ENCODE measurements at places on chromosomes 6 and 20.

DNA sequence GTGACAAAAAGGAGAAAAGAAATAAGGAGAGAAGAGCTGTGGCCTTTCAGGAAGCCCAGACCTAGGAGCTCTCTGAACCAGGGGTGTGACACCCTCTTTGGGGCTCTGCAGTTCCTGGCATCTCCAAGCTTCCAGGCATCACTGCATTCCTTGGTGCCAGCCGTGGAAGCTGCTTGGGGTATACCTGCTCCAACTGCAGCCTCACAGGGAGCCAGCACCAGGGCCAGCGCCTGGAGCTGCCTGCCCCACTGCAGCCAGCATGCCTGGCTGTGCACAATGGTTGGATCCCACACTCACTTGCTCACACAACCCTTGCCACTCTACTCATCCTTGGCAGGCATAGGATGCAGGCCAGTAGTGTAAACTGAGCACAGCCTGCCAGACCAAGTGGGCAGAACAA is 242.1 kb upstream of the GJE1 start:
- no peak for DNase-seq

- no peak for DNase-seq
Observed at GRCh38 chr20:19301142-19301541, 88.7 kb downstream of the SLC24A3 start.

DNA sequence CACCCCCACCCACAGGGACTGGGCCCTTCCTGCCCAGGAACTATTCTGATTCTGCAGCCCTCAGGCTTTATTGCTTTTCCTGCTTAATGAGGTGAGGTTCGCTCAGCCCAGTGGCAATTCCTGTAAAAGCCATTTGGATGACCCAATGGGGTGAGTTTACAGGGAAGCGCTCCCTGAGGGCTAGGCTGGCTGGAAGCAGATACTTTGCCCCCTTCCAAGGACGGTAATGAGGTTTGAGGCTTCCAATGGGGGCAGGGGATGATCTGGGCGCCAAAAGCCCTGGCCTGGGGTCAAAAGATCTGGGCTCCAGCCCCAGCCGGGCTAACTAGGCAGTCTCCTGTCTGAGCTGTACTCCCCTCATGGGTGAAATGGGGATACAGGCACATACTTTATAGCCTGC is 41.8 kb downstream of the RIPOR3 start:
- DNase-seq: no peak

DNA sequence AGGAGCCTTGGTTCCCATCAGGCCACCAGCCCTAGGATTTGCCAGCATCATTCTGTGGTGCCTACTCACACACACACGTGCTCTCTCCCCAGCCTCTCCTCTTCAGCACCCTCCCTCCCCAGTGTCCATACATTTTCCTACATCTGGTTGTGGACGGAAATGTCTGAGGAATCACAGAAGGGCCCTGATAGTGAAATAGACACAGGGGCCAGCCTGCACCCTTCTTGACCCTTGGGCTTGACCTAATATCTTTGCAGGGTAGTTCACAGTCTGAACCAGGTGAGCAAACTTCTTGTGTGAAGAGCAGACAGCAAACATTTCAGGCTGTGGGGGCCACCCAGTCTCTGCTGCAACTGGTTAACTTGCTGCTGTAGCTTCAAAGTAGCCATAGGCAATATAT is 108.5 kb upstream of the NXT1 start:
- DNase-seq: no peak

GRCh38 chr20:63574829-63575743 is 1.0 kb upstream of the HELZ2 start:
- DNase-seq: no peak

DNA sequence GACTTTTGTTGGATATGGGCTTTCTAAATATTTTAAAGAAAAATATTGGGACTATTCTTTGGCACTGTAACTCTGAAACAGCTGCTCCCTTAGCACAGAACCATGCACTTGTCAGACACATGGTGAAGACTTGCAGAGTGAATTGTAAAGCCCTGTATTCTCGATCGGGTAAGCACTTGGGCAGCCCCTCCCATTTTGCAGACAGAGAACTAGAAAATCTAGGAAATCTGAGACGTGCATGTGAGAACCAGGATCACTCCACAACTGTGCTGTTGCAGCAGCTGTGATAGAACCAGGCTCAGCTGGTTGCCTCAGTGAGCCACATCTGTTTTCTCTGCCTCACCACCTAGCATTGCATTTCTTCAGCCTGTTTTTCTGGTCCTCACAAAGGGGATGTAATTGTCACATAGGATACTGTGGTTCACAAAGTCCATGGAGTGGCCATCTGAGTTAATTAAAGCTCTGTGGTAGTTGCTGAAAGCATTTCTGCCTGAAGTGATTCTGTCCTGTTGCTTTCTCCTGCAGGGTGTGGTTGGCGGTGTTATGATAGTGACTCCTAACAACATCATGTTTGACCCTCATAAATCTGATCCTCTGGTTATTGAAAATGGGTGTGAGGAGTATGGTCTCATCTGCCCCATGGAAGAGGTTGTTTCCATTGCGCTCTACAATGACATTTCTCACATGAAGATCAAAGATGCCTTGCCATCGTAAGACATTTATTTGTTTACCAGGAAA is 71.8 kb upstream of the HINT3 start:
- DNase-seq: no peak

DNA sequence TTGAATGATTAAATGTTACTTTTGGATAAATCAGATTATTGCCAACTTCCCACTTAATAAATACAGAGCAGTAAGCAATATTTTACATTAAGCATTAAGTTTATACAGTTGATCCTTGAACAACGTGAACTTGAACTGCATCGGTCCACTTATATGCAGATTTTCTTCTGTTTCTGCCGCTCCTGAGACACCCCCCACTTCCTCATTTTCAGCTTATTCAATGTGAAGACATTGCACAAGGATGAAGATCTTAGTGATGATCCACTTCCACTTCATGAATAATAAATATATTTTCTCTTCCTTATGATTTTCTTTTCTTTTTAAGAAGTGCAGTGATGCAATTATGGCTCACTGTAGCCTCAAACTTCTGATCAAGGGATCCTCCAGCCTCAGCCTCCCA is 167.2 kb downstream of the LINC00237 start:
- DNase-seq: no peak

Data from GM04504 (cell line).